ENCODE measurements at places on chromosomes 1 and 21.

DNA sequence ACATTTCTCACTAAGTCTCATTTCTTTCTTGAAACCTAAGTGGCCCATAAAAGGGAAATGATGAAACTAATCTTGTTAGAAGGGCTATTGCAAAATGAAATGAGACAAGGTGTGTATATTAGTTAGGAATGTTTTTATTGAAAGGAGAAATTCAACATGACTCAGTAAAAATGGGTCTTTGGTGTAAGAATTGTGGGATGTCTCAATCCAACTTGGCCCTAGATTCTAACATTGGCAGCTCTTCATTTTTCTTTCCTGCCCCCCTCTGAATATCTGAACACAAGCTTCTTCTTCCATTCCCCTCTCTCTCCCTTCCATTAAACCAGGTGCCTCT lies 26.8 kb upstream of the TARBP1 start:
- no peak for DNase-seq

DNA sequence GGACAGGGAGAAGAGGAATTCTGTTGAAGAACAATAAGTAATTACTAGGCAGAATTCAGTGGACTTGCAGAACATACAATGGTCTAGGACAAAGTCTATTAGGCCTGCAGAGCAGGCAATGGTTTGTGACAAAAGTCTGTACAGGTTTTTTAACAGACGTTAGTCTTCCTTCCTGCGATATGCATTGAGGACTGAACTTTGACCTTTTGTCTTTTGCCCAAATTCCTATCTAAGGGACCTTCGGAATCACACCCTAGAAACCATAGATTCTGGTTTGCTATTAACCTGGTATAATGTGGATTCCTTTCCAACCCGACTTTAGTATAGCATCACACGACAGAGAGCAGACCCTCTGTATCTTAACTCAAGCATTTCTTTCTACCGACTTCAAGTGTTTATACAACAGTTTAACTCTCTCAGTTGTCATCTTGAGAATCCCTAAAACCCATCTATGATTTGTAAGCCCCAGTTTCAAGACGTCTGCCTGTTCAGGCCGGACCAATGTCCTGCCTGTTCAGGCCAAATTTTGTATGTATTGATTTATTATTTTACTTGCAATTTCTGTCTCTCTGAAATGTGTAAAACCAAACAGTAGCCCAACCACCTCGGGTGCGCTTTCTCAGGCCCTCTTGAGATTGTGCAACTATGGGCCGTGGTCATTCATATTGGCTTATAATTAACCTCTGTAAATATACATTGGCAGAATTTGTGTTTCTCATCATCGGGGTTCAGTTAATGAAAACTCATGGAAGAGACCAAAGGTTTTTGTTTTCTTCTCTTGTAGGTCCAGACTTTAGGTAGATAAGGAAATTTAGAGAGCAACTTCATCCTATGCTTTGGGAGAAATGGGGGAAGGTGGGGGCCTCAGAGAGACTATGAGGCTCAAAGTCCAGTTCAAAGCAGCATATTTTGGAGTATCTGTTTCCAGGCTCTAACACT lies 76.9 kb upstream of the TNFSF18 start:
- no peak for DNase-seq

DNA sequence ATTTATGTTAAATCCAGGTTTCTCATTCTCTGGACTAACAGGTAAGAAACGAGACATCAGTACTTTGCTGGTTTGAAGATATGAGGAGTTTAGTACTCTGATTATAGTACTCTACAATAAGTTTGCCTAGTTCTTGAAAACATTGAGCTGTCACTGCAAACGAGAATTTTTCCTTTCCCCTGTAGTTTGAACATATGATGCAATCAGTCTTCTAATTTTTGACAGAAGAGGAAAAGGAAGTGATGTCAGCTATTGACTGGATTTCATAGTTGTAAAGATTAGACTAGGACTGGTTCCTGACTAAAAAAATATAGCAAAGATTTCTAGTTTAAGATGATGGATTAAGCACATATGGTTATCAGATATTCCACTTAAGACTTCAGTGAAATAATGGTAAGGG lies 461.9 kb downstream of the LRRIQ3 start:
- peak; percentile 10 for DNase-seq

DNA sequence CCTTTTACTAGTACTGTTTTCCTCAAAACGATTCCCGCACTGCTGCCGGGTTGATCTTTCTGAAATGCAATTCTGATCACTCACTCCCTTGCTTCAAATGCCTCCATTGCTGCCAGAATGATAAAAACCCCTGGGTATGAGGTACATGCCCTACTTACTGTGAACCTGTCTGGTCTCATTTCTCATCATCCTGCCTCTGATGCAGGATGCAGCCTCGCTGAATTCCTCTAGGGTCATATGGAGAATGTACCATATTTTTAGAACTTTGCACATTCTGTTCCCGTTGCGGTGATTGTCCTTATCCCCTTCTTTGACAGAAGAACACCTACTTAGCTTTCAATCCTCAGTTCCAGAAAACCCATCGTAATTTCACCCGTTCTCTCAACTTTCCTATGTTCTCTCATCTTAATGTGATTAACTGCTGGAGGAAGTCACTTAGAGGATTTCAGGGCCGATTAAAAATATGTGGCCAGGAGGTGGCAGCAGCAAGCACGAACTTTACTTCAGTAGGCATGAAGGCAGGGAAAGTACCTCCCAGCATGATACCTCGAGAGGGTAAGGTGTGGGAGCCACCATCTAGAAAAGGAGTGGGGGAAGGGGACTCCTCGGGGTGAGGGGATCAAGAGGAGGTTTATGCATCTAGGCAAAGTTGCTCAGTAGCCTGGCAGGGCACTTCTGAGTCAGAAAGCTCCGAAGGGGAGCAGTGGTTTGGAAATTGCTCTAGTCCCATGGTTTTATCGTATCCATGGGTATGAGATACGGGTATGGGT lies 361.5 kb upstream of the ZP4 start:
- peak; percentile 59 for DNase-seq

DNA sequence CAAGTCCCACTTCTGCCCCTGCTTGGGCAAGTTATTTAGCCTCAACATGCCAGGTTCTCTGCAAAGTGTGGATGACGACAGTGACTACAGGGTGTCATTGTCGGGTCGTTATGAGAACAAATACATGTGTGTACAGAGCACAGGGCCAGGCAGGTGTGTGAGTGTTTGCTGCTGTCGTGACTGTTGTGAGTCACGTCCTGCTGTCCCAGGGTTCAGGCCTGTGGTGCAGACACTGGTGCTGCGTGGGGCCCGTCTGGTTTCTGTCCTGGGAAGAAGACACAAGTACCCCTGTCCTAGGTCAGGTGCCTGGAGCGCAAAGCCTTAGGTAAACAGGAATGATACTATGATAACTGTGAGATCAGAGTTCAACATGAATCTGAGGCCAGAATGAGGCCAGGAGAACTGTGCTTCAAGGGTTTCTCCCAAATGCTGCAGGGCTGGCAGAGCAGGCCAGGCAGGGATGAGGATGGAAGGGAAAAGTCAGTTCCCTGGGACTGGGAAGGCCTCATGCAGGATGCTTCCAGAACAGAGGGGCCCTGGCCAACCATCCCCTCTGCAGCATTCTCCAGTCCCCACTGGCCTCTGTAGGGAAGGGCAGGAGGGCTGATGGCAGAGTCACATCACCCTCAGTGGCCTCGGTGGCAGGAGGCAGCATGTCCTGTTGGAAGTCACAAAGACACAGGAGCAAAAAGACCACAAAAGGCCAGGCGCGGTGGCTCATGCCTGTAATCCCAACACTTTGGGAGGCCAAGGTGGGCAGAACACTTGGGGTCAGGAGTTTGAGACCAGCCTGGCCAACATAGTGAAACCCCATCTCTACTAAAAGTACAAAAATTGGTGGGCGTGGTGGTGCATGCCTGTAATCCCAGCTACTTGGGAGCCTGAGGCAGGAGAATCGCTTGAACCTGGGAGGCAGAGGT lies 15.7 kb downstream of the GPR157 start:
- DNase-seq, result no peak

DNA sequence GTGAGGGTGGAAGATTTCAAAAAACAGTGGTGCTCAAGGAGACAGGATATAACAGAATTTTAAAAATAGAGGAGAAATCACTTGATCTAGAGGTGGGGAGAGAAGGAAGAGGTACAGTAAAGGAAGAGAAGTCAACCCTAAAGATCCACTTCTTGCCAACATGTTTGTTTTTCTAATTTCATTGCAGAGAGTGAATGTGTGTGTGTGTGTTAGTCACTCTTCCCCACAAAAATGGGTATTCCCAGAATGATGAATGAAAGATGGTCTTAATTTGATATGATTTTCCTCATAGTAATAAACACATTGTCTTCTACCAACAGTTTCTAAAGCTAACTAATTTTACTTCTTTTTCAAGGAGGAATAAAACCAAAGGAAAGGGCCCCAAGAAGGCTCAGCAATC lies 74.2 kb upstream of the NGF start:
- DNase-seq, result no peak

DNA sequence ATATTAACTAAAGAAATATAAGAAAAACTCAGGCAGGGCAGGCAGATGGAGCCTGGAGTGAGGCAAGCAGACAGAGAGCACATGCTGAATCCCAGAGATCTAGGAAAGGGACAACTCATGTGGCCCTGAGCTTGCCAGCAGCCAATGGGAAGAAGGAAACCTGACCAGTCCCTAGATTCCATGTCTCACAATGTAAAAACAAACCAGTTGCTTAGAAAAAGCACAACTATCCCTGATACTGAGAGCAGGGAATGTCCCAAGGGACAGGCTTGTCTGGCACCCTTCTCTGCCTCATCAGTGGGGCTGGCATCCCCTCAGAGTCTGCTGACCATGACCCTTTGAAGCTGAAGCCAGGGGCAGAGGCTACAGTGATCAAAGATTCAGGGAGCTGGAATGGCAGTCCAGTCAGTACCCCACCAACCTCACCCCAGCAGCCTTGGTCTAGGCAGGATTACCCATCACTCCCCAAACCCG lies 27.8 kb downstream of the HSPG2 start:
- DNase-seq, result no peak

- peak; percentile 95 for DNase-seq
These were observed 6.1 kb downstream of the NPL start for GRCh38 chr1:182795563-182796228.

DNA sequence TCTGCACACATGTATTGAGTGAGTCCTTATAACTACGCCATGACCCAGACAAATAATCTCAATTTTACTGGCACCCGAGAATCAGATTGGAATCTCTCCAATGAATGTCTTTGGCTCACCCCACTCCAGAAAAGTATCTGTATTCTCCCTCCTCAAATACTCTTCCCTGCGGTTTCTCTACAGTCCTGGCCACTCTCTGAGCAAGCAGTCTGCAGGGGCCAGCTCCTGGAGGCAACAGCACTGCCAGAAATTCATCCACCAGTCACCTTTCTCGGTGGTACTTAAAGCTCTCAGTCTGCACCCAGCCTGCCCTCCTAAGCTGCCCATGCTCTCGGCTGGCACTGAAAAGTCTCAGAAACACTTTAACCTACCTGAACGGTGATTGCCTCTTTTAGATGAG lies 16.1 kb upstream of the LYST start:
- no peak for DNase-seq

GRCh38 chr1:73784026-73784425 lies 413.9 kb downstream of the LRRIQ3 start:
- DNase-seq, result no peak

GRCh38 chr1:107141491-107142126 lies 770 bp downstream of the NTNG1 start:
- no peak for DNase-seq

GRCh38 chr21:44783020-44783696 lies 18.5 kb downstream of the UBE2G2 start:
- DNase-seq, result no peak

DNA sequence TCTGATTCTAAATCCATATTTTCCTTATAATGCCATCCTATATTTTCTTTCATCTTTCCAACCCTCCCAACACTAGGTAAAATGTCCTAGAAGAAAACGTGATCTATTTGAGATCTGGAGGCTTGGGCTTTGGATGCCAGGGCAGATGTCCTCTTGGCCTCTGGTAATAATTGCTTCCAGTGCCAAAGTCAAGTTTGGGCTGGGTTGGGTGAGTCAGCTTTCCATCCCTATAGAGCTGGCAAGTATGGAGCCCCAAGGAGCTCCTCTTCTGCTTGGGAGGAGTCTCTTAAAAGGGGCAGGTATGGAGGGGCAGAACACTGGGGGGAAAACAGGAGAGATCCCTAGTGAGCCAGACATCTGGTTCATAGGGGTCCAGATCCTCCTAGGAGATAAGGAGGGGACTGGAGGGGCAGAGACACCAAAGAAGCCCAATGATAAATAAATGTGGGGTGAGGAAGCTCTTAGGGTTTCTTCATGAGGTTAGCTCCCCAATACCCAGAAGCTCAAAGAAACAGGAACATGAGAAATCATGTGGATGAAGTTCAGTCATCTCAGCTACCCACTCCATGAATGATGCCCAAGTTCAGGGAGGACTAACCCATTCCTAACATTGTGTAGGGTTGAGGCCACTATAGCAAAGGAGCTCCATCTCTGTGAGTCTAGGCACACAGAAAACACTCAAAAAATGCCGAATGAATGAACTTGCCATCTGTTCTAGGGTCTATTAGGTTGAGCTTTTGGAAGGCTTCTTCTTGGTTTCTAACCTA lies 3.5 kb downstream of the C1orf116 start:
- no peak for DNase-seq

DNA sequence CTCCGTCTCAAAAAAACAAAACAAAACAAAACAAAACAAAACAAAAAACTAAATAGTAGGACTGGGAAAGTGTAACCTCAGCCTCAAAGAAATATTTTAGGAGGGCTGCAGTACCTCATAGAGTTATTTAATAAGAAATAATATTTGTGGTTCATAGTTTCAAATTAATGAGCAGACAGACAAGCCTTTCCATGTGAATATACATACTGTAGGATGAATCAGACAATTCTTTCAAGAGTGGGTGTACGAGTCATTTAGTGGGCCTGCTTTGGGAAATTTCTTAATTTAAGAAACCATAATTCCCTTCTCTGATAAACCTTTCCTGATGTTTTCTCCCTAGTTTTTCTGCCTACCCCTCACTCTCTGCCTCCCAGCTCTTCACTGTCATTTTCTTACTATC lies 52.5 kb downstream of the CDC14A start:
- DNase-seq, result no peak

DNA sequence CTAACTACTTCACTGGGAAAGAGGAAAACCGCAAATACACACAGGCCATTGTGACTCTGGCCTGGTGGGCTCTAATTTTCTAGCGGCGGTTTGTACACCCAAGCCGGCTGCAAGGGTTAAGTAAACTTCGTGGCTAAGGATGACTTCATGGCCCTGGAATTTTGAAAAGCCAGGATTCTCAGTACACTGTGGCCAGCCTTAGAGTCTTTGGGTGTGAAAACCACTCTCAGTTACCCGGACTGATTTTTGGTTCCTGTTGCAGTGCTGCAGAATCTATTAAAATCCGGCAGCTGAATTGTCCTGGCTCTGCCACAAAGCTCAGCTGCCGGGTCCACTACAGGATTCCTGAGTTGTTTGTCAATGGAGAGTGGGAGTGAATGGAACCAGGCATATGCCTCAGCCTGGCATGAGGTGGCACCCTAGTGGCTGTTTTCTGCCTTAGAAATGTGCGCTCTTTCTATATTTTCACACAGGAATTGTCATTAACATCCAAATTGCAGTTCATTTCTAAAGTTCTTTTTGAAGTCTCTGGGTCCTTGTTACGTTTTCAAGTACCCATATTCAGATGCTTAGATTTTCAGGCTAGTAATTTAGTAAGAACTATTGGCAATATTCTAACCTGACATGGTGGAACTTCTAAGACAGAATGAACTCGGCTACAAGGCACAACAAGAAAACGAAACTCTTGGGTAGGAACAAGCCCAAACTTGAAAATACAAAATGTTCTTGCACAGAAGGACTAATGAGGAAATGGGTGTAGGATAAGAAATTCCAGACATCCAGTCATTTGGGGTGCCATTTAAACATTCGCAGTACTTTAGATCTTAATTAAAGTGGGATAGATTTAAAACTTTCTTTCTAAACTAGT lies 255.9 kb downstream of the NFIA start:
- peak; percentile 21 for DNase-seq

GRCh38 chr1:172969611-172970010 lies 81.1 kb downstream of the TNFSF18 start:
- no peak for DNase-seq

All from MV-4-11 (cell line).